ENCODE measurements at places on chromosomes 16 and 17.

GRCh38 chr17:5225668-5226457 is 8.8 kb downstream of the SCIMP start:
- DNase-seq: no peak

- DNase-seq: no peak
Measured at GRCh38 chr16:67403976-67404555, 10.8 kb upstream of the TPPP3 start.

DNA sequence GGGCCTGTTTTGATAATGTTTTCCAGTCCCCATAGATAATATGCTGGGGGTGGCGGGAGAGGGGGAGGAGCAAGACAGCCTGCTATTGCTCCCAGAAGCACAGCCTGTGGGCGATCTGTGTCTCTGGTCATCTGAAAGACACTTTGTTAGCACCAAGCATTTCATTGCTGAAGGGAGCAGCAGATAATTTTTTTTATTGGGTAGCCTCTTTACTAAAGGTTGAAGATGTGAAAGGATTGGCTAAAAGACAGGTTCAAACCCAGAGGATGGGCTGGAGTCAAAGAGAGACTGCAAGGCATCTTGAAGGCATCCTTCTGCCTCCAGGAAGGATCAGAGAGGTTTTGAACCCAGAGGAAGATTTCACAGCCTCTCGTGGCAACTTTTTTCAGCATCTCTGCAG is 60.6 kb downstream of the C17orf67 start:
- no peak for DNase-seq

DNA sequence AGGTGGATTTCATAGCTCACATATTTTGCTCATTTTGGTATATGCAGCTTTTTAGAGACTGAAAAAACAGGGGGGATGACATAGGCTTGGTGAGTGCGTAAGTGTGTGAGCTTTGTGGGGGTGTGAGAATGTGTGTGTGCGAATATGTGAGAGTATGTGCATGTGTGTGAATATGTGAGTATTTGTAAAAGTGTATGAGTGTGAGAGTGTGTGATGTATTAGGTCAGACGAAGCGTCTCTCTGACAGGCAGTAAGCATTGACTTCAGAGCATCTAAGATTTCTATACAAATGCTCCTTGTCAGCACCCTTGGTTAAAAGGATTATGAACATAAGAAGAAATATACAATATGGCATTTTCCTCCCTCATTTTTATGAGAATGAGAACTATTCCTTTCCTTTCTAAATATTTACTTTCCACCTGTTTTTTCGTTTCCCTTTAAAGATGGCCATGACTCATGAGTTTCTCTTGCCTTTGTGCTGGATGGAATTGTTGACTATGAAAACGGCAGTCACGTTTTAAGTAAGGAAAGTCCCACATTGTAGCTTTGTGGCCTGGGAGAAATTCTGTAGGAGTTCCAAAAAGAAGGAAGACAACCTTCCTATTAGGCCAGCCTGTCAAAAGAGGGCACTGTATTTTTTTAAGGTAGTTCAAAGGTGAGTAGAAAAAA is 276.4 kb downstream of the FOXL1 start:
- DNase-seq: no peak

- DNase-seq: no peak
Measured at GRCh38 chr17:29640981-29641642, 18.4 kb upstream of the CORO6 start.

- no peak for DNase-seq
Measured at GRCh38 chr16:53413864-53414263, 20.4 kb upstream of the RBL2 start.

DNA sequence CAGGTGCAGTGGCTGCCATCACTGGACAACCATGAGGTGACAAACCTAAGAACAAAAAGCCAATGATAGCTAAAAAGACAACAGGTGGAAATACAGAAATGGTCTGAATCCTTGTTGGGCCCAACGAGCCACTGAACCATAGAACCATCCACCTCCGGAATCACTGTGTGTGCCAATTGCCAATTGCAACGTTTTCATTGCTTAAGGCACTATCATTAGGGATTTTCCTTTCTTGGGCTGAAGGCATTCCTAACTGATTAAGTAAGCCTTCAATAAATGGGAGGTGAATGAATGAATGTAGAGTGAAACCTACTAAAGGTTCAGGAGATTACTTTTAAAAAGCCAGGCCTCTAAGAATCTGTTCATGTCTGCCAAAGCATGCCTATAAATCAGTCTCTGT is 3.6 kb downstream of the USP31 start:
- DNase-seq: no peak

DNA sequence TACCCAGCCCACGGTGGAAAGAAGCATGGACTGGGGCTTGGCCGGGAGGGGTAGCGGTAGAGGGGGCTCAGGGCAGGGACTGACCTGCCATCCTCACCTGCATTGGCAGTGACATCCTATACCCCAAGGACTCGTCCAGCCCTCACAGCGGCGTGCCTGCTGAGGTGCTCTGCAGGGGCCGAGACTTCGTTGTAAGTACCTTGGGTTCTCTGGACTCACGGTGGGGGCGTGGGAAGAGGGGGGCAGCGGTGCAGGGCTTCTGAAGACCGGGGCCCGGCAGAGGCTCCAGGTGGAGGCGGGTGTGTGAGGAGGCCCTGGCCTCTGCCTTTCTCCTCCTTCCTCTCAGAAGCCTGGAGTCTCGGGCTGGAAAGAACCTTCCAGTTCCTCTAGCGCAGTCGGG is 25.5 kb downstream of the POLR3E start:
- no peak for DNase-seq

DNA sequence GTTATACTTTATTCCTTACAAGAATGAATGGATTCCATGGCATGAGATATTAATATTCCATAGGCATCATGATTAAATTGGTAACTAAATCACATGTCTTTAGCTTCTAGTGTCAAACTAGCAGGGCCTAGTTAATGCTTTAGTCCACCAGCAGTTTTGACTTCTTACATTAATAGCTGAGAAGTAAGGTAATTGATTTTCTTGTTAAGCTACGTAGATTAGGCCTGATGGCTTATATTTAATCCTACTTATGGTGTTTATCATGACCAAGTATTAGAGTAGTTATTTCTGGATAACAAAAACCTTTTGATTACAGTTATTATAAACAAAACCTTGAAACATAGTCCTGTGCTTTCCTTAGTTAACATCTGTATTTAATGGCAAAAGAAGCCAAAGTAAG is 184.5 kb downstream of the TANC2 start:
- DNase-seq: no peak

DNA sequence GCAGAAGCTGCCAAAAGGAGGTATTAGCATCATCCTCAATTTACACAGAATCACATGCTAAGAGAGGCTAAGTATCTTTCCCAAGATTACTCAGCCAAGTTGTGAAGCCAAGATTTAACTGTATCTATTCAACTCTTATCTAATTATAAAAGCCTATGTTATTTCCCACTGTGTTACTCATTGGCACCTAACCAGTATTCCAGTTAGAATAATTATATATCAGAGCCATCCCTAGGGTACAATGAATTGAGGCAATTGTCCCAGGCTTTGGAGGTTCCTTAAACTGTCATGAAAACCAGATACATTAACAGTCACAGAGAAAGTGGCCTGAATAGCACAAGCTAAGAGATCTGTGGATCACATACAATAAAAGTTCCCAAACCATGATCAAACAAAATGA is 10.9 kb upstream of the AMFR start:
- DNase-seq: no peak

GRCh38 chr16:4944333-4945281 is 7.7 kb upstream of the PPL start:
- DNase-seq: peak; percentile 95

DNA sequence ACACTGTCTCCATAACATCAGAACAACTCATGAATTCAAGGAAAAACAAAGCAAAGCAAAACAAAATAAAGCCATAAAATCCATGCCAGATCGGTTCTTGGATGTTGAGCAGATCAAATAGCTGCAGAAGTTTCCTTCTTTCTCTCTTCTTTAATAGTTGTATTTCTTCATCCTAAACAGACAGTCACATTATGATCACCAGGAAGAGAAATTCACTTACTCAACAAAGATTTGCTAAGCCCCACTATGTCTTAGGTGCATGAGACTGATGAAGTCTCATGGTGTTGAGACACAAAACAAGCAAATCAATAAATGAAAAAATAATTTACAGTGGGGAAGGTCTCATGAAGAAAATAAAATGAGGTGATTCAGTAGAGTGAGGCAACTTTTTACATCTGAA is 72.8 kb downstream of the WIPI1 start:
- no peak for DNase-seq

- no peak for DNase-seq
Measured at GRCh38 chr17:14340857-14341754, 40.2 kb downstream of the HS3ST3B1 start.

GRCh38 chr17:19305256-19305655 is 57.3 kb downstream of the B9D1 start:
- DNase-seq: no peak

DNA sequence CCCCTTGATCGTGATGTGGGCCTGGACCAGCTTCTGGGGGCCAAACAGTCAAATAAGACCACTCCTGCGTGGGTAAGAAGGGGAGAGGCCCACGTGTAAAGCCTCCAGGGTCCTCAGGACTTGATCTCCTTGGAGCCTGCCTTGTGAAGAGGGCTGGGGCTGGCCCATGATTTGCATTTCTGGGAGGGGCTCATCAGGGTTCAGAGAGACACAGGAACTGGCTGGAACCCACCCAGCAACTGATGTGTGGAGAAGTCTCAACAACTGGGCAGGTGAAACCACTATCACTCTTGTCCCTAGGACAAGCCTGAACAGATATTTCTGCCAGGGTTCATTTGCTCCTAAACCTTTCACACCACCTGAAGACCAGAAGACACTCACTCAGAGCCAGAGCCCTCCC is 214.7 kb downstream of the ZNF423 start:
- no peak for DNase-seq

DNA sequence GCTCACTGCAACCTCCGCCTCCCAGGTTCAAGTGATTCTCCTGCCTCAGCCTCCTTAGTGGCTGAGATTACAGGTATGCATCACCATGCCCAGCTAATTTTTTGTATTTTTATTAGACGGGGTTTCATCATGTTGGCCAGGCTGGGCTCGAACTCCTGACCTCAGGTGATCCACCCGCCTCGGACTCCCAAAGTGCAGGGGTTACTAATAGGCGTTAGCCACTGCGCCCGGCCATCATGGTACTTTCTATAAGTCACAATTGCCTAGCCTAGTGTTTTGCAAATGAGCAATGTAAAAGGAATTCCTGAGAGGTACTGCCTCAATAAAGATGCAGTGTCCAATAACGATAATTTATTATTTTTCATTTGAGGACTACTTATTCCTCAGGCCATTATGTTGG is 13.9 kb upstream of the PSMC3IP start:
- DNase-seq: no peak

DNA sequence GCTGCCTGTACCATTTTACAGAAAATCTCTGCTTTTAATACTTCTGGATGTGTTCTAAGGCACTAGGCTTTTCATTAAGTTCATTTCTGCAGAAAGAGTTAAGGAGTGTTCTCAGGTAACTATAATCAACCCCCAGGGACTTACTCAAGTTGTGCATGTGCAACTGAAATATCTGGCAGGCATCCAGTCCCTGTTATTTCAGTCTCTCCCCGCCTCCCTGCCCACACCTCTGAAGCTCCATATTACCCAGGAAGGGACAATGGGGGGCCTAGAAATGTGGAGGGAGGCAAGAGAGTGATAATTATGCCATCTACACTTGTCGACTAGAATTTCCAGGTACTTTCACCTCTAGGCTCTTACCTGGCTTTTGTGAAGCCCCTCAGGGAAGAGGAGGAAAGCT is 432.2 kb downstream of the MAF start:
- DNase-seq: no peak

DNA sequence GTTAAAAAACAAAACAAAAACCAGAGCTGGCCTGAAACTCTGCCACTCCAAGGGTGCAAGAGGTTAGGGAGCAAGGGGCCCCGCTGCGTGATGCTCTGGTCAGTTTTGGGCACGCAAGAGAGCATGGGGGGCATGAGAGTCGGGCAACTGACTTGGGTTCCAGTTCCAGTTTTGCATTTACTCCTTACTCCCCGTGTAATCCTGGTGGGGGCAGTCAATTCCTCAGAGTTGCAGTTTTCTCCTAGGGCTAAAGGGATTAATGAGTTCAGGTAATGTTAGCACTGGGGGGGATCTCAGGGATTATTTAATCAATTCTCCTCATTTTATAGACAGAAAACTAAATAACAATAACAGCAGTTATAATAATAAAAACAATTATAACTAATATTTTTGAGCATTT is 72.9 kb upstream of the PMFBP1 start:
- no peak for DNase-seq

DNA sequence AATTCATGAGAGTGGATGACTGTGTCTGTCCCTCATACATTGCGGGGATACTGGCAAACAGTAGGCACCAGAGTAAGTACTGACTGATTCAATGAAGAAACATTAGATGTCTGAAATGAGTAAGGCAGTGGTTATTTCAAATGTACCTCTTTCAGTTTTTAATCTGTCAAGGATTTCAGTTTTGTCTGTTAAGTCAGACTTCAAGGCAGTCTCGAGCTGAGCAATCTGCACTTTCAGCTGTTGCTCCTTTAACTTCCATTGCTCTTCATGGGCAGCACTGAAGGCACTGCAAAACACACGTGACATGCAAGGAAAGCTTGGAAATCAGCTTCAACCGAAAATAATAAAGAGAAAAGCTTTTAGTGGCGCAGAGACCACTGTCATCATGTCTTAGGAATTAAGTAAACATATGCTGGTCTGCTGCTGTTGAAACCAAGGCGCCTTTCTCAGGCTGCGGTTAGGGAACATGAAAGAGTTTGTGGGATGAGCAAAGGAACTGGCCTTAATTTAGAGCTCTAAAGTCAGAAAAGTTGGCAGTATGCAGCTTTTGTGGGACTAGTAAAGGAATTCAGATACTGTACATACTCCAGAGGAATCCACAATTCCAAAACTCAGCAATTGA is 38.8 kb downstream of the RPGRIP1L start:
- no peak for DNase-seq

DNA sequence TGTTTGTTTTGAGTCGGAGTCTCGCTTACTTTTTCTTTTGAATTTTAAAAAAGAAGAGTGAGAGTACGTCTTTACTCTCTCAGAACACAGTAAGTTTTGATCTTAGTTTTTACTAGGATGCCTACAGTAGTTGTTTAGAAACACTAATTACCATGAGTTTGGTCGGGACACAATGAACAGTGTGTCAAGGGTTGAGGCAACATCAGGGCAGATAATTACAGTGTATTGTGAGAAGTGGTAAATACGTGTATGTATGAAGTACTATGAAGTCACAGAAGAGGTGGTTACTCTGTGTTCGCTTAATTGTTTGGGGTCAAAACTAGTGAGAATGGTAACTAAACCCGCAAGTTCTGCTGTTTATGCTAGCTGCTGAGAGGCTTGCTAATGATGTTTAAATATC is 18.2 kb downstream of the PAFAH1B1 start:
- DNase-seq: no peak

- DNase-seq: no peak
Measured at GRCh38 chr17:45451131-45451530, 18.5 kb upstream of the ARHGAP27 start.

Data from COR-L47 (cell line).